ENCODE measurements at places on chromosomes 16 and 17. TPM values are rescaled to one million over a fixed set of nuclear protein-coding genes. Genes with fewer than 3 reads are reported as not detected.

DNA sequence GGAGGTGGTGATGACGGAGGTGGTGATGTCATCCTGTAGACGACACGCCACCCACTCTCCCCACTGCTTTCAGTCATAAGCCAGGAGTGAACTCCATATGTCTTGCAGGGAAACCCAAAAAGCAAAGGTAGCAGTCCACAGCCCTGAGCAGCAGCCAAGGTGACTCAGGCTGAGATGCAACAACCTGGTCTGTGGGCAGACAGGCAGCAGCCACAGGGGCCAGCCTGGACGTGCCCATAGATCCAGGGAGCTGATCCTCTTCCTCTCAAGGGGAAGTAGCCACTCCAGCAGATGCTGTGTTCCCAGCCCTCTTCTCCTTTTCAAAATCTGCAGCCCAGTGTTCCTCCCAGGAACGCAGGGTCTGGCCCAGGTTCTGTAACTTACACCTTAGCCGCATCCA is 17.3 kb upstream of the CIITA start:
- no peak overlapping the region for H3K4me3 ChIP-seq
- no peaks in the 10 kb centered on the region for H3K27me3 ChIP-seq
- no peaks in the 10 kb centered on the region for H3K4me1 ChIP-seq
- no peak for DNase-seq

DNA sequence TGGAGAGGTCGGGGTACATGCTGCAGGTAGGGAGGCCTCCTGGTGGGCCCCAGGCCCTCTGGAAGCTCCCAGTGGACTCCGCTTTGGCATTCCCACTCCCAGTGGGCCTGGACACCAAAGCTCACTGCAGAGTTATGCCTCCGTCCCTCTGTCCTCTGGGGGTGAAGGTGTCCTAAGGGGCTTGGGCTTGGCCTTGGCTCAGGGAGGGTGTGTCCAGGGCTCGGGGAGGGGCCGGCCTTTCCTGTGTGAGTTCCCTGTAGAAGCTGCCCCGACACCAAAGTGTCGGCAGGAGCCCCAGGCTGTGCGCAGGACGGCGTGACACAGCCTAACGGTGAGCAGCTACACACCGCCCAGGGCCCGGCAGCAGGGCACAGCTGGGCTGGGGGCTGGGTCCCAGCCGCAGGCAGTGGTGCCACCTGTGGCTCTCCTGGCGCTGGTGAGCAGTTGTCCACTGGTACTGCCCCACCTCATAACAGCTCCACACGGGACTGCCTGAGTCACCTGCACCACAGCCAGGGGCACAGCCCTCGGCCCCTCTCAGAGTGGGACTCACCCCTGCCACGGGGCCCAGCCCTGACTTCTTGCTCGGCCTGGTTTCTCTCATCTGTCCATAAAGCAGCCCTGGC is 6.1 kb downstream of the TEPSIN start:
- no peaks in the 10 kb centered on the region for H3K27me3 ChIP-seq
- DNase-seq = no peak
- no peaks in the 10 kb centered on the region for H3K36me3 ChIP-seq

GRCh38 chr16:5891296-5891695 is 793.7 kb upstream of the EEF2KMT start:
- no peaks in the 10 kb centered on the region for H3K4me1 ChIP-seq
- DNase-seq = no peak
- no peak overlapping the region for H3K27ac ChIP-seq
- H3K36me3 ChIP-seq = no peaks in the 10 kb centered on the region

Gene CEP295NL
- 100 TPM for polyA plus RNA-seq

GRCh38 chr17:55587608-55588139 is 76.4 kb upstream of the SMIM36 start:
- DNase-seq = peak; percentile 65
- H3K4me1 ChIP-seq = peaks cover 7% of the 10 kb centered on the region
- H3K27ac ChIP-seq = no peak overlapping the region
- no peaks in the 10 kb centered on the region for H3K36me3 ChIP-seq
- H3K27me3 ChIP-seq = no peaks in the 10 kb centered on the region

- H3K4me3 ChIP-seq = no peak overlapping the region
- H3K27ac ChIP-seq = peak overlapping the region; percentile 70
- no peak for DNase-seq
- H3K4me1 ChIP-seq = peaks cover 34% of the 10 kb centered on the region
- H3K36me3 ChIP-seq = no peaks in the 10 kb centered on the region
- H3K27me3 ChIP-seq = no peaks in the 10 kb centered on the region
Measured at GRCh38 chr17:50259477-50260324, 14.6 kb upstream of the TMEM92 start.

Gene KRTAP4-1
- not detected for polyA plus RNA-seq

DNA sequence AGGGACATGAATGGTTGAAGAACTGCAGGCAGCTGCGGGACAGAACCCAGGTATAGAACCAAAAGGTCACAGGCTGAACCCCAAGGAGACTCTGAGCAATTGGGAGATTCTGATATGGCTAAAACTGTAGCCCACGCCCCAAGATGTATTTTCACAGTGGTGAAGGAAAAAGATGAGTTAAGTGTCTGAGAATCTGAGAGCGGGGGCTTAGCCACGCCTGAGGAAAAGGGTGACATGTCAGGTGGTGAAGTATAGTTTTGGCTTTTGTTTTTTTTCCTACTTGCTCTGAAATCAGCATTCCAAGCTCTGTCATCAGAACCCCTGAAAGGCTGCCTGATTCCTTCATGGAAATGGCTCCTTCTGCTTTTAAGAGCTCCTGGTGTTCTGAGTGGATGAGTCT is 73.3 kb downstream of the AKAP1 start:
- no peaks in the 10 kb centered on the region for H3K36me3 ChIP-seq
- DNase-seq = no peak
- H3K4me1 ChIP-seq = no peaks in the 10 kb centered on the region
- H3K4me3 ChIP-seq = no peak overlapping the region
- no peak overlapping the region for H3K27ac ChIP-seq

- H3K4me1 ChIP-seq = peaks cover 4% of the 10 kb centered on the region
- no peaks in the 10 kb centered on the region for H3K27me3 ChIP-seq
- H3K4me3 ChIP-seq = peak overlapping the region; percentile 56
- DNase-seq = peak; percentile 32
- no peaks in the 10 kb centered on the region for H3K36me3 ChIP-seq
Measured at GRCh38 chr17:58630883-58631522, 60.8 kb downstream of the TEX14 start.

GRCh38 chr17:57210224-57210553 is 46.1 kb upstream of the MSI2 start:
- H3K4me3 ChIP-seq = no peak overlapping the region
- H3K4me1 ChIP-seq = no peaks in the 10 kb centered on the region
- H3K27ac ChIP-seq = no peak overlapping the region
- no peaks in the 10 kb centered on the region for H3K27me3 ChIP-seq
- DNase-seq = no peak

Gene G6PC1
- 0.26 TPM for polyA plus RNA-seq

Gene PERCC1
- polyA plus RNA-seq = not detected

DNA sequence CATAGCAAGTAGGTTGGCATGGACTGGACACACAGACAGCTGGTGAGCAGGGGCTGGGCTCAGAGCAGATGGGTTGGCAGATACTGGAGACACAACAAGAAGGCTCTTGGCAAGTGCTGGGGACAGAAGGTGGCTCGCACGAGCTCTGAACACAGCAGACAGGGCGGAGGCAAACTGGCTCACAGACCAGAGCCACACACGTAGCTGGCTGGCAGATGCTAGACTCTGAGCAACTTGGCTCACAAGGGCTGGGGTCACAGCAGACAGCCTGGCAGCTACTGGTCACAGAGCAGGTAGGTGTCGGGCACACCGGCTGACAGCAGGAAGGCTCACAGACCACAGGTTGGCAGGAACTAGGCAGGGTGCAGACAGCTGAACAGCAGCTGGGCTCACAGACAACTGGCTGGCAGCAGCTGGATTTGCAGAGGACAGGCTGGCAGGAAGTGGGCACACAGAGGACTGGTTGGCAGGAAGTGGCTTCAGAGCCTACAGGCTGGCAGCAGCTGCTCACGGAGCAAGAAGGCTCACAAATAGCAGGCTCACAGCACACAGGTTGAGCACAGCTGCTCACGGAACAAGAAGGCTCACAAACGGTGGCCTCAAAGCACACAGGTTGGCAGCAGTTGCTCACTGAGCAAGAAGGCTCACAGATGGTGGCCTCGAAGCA is 725 bp downstream of the KRTAP16-1 start:
- H3K27me3 ChIP-seq = no peaks in the 10 kb centered on the region
- H3K4me3 ChIP-seq = no peak overlapping the region
- no peaks in the 10 kb centered on the region for H3K4me1 ChIP-seq
- H3K36me3 ChIP-seq = no peaks in the 10 kb centered on the region
- no peak overlapping the region for H3K27ac ChIP-seq

Gene APOBR
- polyA plus RNA-seq = 2.9 TPM

- H3K27ac ChIP-seq = no peak overlapping the region
- DNase-seq = no peak
- H3K27me3 ChIP-seq = no peaks in the 10 kb centered on the region
- no peaks in the 10 kb centered on the region for H3K36me3 ChIP-seq
Measured at GRCh38 chr17:81148986-81149533, 16.2 kb upstream of the PVALEF start.

- H3K27me3 ChIP-seq = no peaks in the 10 kb centered on the region
- no peak overlapping the region for H3K27ac ChIP-seq
- H3K4me1 ChIP-seq = peaks cover 5% of the 10 kb centered on the region
- H3K36me3 ChIP-seq = no peaks in the 10 kb centered on the region
- no peak for DNase-seq
Measured at GRCh38 chr17:78963378-78963777, 16.3 kb downstream of the LGALS3BP start.

DNA sequence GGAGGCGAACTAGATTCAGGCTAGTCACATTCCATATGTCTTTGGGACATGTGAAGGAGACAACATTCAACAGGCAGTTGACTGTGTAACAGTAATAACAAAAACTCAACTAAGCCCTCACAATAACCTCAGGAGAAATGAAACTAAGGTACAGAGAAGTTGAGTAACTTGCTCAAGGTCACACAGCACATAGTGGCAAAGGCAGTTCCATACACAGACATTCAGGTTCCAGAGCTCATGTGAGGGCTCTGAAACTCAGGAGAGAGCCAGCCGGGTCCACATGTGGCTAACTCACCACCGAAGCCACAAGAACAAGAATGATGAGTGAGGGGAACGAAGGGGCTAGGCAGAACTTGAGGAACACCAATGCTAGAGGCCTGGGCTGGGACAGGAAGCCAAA is 46.3 kb upstream of the CCL1 start:
- DNase-seq = no peak
- H3K4me1 ChIP-seq = no peaks in the 10 kb centered on the region
- no peak overlapping the region for H3K27ac ChIP-seq
- no peaks in the 10 kb centered on the region for H3K27me3 ChIP-seq
- H3K4me3 ChIP-seq = no peak overlapping the region

Gene KRT40
- 0.45 TPM for polyA plus RNA-seq

DNA sequence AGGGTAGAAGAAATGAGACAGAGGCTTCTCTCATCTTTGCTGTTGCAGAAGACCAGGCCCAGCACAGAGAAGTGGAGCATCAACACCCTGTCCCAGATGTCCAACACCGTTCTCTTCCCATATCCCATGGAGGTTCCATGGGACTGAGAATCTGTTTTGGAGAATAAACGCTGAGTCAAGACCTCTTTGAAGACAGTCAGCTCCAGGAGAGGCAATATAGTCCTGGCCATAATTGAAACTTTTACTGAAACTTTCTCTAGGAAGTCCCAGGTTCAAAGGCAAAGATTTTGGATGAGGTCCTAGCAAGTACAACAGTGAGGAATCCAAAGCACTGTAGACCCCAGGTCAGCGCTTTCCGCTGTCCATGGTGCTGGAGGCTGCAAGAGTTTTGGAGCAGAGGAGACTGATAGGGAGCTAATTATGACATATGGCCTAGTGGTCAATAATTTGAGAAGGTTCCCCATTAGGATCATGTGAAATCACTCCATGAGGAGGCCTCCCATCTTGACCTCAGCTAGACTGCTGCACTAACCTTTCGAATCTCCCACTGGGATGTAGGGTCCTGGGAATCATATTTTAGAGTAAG is 36.0 kb downstream of the OSBPL7 start:
- DNase-seq = no peak
- no peaks in the 10 kb centered on the region for H3K4me1 ChIP-seq
- H3K36me3 ChIP-seq = no peaks in the 10 kb centered on the region
- H3K27ac ChIP-seq = no peak overlapping the region
- H3K4me3 ChIP-seq = no peak overlapping the region
- no peaks in the 10 kb centered on the region for H3K27me3 ChIP-seq

Gene ESRP2
- polyA plus RNA-seq = 30.6 TPM

DNA sequence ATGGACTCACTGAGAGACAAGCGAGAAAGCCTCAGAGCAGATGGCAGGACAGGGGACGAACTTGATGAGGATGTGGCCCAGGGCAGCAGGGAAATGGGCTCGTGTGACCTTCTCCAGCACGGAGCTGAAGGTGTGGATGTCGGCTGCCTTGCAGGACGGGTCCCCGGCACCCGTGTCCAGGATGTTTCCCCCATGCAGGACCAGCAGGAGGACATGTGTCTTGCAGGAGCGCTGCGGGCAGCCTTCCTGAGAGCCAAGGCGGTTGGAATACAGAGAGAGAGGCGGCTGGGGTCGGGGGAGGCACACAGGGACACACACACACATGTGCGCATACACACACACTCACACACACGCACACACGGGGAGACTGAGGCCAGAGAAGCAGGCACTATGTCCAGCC is 39.3 kb downstream of the PIMREG start:
- H3K27ac ChIP-seq = no peak overlapping the region
- H3K4me3 ChIP-seq = no peak overlapping the region
- H3K36me3 ChIP-seq = no peaks in the 10 kb centered on the region

DNA sequence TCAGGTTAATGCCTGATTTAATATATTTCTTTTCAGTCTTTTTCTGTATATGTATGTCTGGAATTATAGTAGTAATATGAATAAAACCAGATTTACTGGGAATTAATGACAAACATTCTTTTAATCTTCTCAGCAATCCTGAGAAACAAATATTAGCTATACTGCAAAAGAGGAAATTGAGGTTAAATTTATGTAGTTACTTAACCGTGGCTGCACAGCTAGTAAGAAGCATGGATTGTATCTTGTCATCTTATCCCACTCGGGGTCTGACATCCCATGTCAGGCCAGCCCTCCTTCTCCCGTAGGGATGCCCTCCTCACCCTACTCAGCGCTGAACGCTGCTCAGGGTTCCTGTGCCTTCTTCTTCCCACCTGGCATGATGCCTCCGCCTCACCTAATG is 143.0 kb downstream of the FTO start:
- no peak overlapping the region for H3K27ac ChIP-seq
- no peak overlapping the region for H3K4me3 ChIP-seq
- DNase-seq = no peak
- no peaks in the 10 kb centered on the region for H3K27me3 ChIP-seq
- H3K4me1 ChIP-seq = no peaks in the 10 kb centered on the region
- H3K36me3 ChIP-seq = no peaks in the 10 kb centered on the region

Gene SDR42E2
- 1.4 TPM for polyA plus RNA-seq

GRCh38 chr17:57586742-57587141 is 158.4 kb downstream of the CCDC182 start:
- no peak overlapping the region for H3K4me3 ChIP-seq
- no peak overlapping the region for H3K27ac ChIP-seq
- H3K4me1 ChIP-seq = no peaks in the 10 kb centered on the region
- H3K36me3 ChIP-seq = no peaks in the 10 kb centered on the region

DNA sequence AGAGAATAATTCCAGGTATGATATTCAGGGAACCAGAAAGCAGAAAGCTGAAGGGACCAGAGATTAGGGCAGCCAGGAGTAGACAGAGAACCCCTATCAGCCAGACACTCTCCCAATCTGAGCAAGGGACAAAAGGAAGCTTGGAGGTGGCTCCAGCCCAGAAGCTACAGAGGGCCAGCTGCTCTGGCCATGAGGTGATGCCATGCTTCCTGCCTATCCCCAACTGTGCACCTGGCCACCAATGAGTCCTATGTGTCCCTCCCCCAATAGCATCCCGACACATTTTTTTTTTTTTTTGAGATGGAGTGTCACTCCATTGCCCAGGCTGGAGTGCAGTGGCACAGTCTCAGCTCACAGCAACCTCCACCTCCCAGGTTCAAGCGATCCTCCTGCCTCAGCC is 30.0 kb downstream of the NSMCE1 start:
- no peak for DNase-seq
- H3K4me3 ChIP-seq = no peak overlapping the region
- H3K27me3 ChIP-seq = no peaks in the 10 kb centered on the region
- no peaks in the 10 kb centered on the region for H3K36me3 ChIP-seq
